Pulmonary artery endothelial cell (primary cell): ENCODE measurements at places on chromosomes 1 and 21.

DNA sequence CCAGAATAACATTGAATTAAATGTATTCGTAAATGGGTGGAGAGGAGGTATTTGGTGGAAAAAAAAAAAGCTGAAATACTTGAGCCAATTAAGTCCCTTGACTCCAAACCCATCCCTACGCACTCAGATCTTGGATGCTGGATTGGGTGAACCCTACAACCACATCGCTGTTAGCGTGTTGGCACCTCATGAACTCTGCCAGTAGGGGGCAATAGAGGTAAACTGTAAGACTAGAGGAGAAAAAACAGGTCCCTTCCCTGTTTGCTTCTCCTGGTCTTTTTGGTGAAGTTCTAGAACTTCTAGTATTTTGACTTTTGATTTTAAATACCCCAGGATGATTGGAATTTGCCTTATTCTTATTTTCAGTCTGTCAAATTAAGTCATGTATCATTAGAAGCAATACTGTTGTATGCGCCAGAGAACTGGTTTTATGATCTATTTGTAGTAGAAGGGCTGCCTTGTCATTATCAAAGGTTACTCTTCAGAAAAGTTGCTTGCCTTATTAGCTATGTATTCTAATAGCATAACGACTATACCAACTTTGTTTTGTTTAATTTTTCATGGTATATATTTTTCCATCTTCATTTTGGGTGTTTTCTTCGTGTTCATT, 1.9 kb upstream of the OR13G1 start:
- no peak for DNase-seq

GRCh38 chr1:7885513-7886404, 32.9 kb upstream of the UTS2 start:
- no peak for DNase-seq

- DNase-seq: no peak
Measured at GRCh38 chr1:215376544-215377264, 190.4 kb upstream of the KCTD3 start.

- no peak for DNase-seq
Measured at GRCh38 chr1:48552903-48553606, 81.1 kb upstream of the SPATA6 start.

DNA sequence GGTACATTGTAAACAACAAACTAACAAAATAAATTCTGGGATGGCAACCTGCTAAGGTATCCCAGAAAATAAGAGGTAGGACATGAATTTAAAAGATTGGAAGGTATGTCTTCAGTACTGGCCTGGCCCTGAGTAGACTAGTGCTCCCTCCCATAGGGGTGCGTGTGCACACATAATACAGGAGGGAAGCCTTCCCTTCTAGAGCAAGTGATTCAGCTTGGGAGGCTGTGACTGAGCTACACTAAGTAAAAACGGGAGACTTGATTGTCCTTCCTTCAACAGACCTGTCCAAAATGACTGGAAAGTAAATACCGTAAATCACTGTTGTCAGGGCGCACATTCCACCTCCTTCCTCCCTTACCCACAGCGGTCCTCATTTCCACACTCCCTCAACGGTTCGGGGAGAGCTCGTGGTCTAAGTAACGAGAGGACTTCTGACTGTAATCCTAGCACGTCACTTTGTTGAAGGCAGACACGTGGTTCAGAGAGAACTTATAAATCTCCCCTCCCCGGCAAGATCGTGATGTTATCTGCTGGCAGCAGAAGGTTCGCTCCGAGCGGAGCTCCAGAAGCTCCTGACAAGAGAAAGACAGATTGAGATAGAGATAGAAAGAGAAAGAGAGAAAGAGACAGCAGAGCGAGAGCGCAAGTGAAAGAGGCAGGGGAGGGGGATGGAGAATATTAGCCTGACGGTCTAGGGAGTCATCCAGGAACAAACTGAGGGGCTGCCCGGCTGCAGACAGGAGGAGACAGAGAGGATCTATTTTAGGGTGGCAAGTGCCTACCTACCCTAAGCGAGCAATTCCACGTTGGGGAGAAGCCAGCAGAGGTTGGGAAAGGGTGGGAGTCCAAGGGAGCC, at the start of gene TGFB2:
Gene TGFB2 (plus strand): TSS at position 523 of the 859 bp plus-strand sequence. CDS start 1,366 bp downstream, outside the sequence.
- no peak for DNase-seq
